Esophagus muscularis mucosa (tissue), 4 donors: ENCODE measurements at places on chromosomes 5 and 9. TPM values are rescaled to one million over a fixed set of nuclear protein-coding genes. Genes with fewer than 3 reads are reported as not detected.

The CAPSL gene
- total RNA-seq: not detected

The SLC27A6 gene
- 56.5 TPM for total RNA-seq

The ZNF618 gene
- total RNA-seq: 2.3 TPM

The CRHBP gene
- total RNA-seq: 1.8 TPM

The PCDHGA3 gene
- total RNA-seq: 1.7 TPM

GRCh38 chr9:90580576-90580975 lies 62.0 kb downstream of the DIRAS2 start:
- no peaks in the 10 kb centered on the region for H3K36me3 ChIP-seq
- H3K27ac ChIP-seq: no peak overlapping the region
- no peak for DNase-seq
- no peak overlapping the region for H3K4me3 ChIP-seq

GRCh38 chr9:124899845-124900244 lies 37.9 kb downstream of the ARPC5L start:
- no peak overlapping the region for H3K27ac ChIP-seq
- H3K27me3 ChIP-seq: no peaks in the 10 kb centered on the region
- H3K4me1 ChIP-seq: no peaks in the 10 kb centered on the region
- no peak overlapping the region for H3K4me3 ChIP-seq
- peaks cover 45% of the 10 kb centered on the region for H3K36me3 ChIP-seq

- H3K4me1 ChIP-seq: no peaks in the 10 kb centered on the region
- DNase-seq: no peak
- H3K4me3 ChIP-seq: no peak overlapping the region
- H3K27ac ChIP-seq: no peak overlapping the region
These were observed 818.5 kb upstream of the SEMA6A start for GRCh38 chr5:117393125-117393524.

DNA sequence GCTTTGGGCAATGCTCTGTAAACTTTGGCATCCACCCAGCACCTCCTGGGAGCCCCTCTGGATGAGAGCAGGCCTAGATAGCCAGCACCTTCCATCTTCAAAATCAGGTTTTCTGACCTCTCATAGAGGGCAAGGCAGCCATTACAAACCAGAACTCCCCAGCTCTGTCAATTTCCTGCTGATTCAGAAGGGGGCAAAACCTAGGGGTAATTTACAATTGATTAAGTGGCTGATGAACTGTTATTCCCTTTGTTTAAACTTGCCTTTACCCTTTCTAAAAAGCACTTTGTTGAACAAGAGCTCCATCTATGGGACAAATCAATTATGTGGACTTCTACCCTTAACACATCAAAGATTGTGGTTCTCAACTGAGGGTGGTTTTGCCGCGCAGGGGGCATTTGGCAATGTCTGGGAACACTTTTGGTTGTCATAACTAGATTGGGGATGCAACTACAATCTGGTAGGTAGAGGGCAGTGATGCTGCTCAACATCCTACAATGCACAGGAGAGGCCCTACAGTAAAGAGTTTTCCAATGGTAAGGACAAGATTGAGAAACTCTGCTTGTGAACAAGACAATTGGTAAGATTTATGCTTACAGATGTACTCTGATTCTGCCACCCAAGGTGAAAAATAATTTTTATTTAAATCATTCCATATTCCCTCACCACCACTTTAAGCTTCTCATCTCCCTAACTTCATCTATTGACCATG lies 184.1 kb downstream of the MARCHF11 start:
- DNase-seq: no peak
- no peak overlapping the region for H3K27ac ChIP-seq
- no peaks in the 10 kb centered on the region for H3K36me3 ChIP-seq
- no peaks in the 10 kb centered on the region for H3K27me3 ChIP-seq

DNA sequence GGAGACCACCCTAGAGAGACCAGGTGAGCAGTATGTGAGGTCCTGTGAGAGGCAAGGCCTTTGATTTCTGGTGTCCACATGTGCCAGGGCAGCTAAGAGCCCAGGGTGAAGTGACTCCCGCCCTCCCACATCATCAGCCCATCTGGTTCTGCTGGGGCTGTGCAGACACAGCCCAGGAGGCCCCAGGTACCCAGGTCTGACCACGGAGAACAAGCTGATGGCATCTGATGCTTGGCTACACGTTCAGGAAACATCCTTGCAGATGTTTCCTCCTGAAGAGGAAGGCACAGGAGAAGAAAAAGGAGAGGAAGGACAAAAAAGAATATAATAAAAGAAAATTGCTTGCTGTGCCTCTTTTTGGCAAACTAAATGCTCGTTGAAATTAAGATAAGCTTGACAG lies 225.8 kb downstream of the PAX5 start:
- DNase-seq: no peak
- no peak overlapping the region for H3K27ac ChIP-seq
- no peak overlapping the region for H3K4me3 ChIP-seq
- no peaks in the 10 kb centered on the region for H3K36me3 ChIP-seq
- H3K4me1 ChIP-seq: no peaks in the 10 kb centered on the region

GRCh38 chr5:72505539-72506157 lies 1.6 kb downstream of the ZNF366 start:
- H3K4me1 ChIP-seq: peaks cover 52% of the 10 kb centered on the region
- no peaks in the 10 kb centered on the region for H3K36me3 ChIP-seq
- peak overlapping the region; percentile 12 for H3K27ac ChIP-seq

GRCh38 chr9:91927922-91928510 lies 22.0 kb downstream of the ROR2 start:
- no peak overlapping the region for H3K4me3 ChIP-seq
- no peaks in the 10 kb centered on the region for H3K27me3 ChIP-seq
- H3K27ac ChIP-seq: no peak overlapping the region
- no peak for DNase-seq

DNA sequence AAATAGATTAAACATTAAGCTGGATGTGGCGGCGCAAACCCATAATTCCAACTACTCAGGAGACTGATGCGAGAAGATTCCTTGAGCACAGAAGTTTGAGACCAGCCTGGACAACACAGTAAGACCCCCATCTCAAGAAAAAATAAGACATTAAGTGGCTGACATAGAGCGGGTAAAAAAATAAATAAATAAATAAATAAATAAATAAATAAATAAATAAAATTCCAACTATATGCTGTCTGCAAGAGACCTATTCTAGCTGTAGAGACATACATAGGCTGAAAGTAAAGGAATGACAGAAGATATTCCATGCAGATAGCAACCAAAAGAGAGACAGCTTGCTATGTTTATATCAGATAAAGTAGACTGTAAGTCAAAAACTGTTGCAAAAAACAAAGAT lies 17.4 kb upstream of the SH3TC2 start:
- H3K4me3 ChIP-seq: no peak overlapping the region
- peak; percentile 47 for DNase-seq
- no peaks in the 10 kb centered on the region for H3K4me1 ChIP-seq
- no peaks in the 10 kb centered on the region for H3K27me3 ChIP-seq
- no peak overlapping the region for H3K27ac ChIP-seq

DNA sequence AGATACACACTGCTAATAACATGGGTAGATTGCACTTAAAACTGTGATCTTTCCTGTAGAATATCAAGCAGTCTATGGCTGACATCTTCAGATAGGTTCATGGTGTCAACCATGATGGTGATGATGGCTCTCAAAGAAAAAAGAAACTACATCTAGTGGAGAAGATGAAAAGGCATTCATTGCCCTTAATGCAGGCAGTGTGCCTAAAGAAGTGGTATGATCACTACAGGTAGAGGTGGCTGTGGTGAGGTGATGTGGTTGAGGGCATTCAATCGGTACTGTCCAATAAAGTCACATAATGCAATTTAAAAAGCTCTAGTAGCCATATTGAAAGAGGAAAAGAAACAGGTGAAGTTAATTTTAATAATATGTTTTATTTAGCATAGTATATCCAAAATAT lies 3.1 kb upstream of the IFNB1 start:
- no peaks in the 10 kb centered on the region for H3K27me3 ChIP-seq
- H3K4me1 ChIP-seq: peaks cover 14% of the 10 kb centered on the region
- no peak overlapping the region for H3K27ac ChIP-seq
- no peak overlapping the region for H3K4me3 ChIP-seq

DNA sequence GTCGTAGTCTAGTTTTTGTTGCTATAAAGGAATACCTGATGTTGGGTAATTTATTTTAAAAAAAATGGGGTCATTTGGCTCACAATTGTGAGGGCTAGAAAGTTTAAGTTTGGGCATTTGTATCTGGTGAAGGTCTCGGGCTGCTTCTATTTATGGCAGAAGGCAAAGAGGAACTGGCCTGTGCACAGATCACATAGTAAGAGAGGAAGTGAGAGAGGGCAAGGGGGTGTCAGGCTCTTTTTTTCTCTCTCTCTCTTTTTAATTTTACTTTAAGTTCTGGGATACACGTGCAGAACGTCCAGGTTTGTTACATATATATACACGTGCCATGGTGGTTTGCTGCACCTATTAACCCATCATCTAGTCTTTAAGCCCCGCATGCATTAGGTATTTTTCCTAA lies 453.3 kb downstream of the DIRAS2 start:
- no peak overlapping the region for H3K4me3 ChIP-seq
- no peaks in the 10 kb centered on the region for H3K27me3 ChIP-seq
- DNase-seq: no peak
- H3K36me3 ChIP-seq: no peaks in the 10 kb centered on the region
